Activated CD4-positive, alpha-beta T cell treated with anti-CD3 and anti-CD28 coated beads, Interleukin-2, amount 50 U/mL, for 4 hours (primary cell): ENCODE measurements at places on chromosomes 12 and 14.

DNA sequence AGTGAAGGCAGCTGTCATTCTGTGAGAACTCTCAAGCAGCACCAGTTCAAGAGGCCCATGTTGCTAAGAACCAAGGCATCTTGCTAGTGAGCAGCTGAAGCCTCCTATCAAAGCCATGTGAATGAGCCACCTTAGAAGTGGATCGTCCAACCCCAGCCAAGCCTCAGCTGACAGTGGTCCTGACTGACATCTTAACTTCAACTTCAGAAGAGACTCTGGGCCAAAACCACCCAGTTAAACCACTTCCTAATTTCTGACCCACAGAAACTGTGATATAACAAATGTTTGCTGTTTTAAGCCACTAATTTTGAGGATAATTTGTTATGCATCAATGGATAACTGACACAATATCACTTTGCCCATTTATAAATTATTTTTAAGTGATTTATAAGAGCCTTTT is 256.0 kb downstream of the RPAP3 start:
- DNase-seq = no peak

DNA sequence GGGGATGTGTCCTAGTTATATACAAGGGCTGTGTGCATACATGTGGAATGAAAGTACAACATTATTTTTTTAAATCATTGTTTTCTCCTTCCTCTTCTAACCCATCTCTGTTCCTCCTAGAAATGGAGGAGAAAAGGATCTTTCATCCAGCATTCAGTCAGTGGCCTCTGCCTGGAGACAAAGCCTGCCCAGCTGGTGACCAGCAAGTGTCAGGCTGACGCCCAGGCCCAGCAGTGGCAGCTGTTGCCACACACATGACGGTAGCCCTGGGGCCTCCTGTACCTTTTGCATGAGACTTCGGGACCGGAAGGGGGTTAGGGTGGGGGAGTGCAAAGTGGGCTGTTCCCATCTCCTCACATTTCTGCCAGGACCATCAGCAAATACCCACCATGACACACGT is 46.2 kb downstream of the ERH start:
- DNase-seq = no peak

DNA sequence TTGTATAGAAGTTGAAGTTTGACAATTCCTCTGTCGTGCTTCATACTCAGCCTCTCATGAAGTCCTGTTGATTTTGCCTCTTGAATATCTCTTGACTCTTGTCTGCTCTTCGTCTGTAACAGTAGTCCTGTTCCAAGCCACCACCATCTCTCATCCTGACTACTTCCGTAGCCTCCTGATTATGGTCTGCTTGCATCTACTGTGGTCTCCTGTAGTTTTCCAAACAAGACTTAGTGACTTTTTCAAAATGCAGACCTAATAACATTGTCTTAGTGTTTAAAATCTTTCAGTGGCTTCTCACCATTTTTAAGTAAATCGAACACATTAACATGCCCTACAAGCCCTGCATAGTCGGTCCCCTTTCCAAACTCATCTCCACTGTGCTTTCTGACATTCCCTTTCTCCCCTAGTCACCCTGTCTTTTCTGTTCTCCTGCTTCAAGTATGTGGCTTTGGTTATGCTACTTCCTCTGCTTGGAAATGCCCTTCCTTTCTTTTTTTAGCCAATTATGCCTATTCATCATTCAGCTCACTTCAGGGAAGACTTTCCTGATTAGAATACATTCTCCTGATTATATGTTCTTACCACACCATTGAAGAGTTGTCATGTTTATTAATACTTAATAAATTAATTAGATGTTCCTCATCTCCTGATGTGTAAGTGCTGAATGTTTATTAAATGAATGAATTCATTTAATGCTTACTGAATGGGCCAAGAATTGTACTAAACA is 2.0 kb downstream of the SCYL2 start:
- DNase-seq = no peak

- no peak for DNase-seq
Measured at GRCh38 chr14:100321473-100322137, 1.5 kb upstream of the SLC25A47 start.

GRCh38 chr14:76810953-76811400 is 1.7 kb downstream of the ANGEL1 start:
- DNase-seq = peak; percentile 7

GRCh38 chr14:87171141-87171540 is 821.8 kb downstream of the GALC start:
- no peak for DNase-seq

GRCh38 chr12:56129206-56129941 is 1.3 kb downstream of the ESYT1 start:
- DNase-seq = peak; percentile 54

GRCh38 chr12:103677905-103678304 is 90.8 kb downstream of the STAB2 start:
- no peak for DNase-seq

DNA sequence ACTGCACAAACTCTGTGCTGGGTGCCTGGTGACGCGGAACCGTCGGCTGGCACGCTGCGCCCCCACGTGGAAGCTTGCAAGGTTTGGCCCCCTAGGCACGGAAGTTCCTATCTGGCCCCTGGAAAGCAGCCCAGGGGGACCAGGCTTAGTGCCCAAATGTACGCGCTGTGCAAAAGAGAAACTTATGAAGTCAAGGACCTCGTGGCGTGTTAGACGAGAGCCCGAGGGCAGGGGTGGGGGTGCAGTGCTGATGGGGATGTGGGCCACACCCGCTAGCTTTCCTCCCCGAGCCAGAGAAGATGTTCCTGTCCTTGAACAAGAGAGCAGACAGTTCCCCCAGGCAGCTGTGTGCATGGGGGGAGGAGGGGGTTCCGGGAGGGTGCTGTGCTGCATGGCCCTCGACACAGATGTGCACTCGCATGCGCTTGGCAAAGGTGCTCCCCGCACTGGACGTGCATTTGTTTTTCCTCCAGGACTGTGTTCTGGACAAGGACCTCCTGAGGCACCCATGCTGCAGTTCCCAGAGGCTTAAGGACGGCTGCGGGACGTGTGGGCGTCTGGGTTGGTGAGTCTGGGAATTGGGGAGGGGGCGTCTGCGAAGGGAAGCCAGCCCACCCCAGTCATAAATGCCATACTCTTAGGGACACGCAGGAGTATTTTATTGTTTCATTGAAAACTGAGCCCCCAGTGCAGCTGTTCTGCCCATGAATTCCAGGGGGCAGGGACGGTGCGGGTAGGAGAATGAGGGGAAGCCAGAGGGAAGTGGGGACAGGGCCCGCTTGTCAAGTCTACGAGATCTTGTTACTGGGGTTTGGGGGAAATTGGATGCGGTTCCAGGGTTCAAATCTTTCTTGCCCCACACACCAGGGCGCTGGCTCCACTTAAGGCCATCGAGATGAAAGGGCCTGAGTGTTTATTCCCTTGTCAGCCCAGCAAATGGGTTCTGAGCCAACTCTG is 80.0 kb downstream of the NTF3 start:
- DNase-seq = no peak

DNA sequence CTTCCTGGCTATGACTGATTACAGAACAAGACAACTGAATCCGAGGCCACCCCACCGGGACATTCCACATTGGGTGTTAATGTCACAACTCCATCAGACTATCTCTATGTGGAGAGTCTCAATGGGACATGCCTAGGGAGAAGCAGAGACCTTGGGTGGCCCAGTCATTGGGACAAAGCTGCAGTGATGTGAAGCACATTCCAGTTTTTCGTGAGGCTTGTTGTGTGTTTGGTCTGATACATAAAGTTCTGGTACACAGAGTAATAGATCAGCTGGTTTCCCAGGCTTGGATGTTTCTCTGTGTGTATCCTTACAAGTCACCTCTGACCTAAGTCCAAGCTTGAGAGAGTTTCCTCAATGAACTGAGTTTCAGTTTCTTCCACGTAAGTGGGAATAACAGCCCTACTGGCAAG is 42.3 kb downstream of the CPM start:
- no peak for DNase-seq

GRCh38 chr14:68508581-68508980 is 284.3 kb downstream of the ZFP36L1 start:
- no peak for DNase-seq

DNA sequence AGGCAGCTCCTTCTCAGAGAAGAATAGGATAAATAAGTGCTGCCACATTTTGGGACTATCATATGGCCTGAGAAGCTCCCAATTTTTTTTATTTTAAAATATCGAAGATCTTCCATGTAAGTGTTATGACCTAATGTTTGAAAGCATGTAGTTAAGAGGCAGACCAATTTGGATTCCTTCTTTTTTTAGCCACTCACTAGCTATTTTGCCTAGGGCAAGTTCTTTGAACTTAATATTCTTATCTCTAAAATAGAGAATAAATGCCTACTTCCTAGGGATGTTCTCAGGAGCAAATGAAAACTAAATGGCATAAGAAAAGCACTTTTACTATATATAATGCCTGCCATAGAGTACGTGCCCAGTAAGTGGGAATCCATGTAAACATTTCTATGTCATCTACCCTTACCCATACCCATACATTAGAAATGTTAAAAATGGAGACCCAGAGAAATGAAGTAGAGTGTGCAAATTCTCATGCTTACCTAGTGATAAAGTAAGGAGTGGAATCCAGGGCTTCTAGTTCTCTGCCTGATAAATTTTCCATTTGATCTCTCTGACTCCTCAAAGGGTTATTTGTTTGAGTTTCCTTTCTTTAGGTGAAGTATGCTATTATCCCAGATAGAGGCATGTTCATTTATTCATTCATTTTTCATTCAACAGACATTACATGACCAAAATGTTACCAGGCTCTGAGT is 148.3 kb downstream of the TGFB3 start:
- DNase-seq = no peak

DNA sequence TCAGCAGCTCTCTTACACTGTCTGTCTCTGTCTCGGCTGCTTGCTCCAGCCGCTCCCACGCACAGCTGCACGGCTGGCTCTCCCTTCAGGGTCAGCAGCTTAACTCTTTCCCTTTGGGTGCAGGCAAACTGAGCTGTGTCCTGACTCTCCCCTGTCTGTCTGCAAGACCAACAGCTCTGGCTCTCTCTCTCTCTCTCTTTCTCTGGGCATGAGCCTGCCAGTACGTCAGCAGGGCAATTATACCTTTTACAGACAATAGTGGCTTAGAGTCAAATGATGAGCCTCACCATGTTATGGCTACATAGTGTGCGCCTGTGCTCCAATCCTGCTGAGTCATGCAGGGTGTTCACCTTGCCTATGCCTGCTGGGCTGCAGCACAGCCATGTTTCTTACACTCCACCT is 120.5 kb upstream of the DDHD1 start:
- DNase-seq = no peak

- no peak for DNase-seq
Measured at GRCh38 chr14:103472939-103473338, 49.7 kb downstream of the CKB start.

DNA sequence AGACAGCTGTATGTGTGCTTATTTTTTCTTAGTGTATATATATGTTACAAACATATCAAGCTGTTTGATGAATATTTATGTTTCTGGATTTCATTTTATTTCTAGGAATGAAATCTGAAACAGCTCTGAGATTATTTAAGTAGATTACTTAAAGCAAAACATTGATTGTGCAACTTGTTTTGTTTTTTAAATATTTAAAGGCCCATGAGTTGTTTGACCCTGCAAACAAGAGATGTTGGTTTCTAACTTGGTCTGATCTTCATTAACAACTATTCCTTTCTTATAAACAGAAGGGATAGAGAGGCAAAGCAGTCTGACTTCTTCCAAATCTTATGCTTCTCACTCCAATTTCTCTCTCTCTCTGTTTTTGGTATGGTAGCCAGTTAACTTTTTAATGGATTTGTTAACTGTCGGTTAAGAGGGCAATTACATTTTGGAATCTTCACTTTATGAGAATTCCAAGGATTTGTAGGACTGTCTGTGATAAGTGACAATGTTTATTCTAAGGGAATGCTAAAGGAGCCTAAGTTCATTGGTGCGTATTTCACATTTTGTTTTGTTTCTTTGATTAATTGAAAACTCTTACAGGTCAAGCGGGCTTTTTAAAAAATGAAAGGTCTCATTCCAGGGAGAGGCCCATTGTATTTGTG is 102.6 kb upstream of the HMGA2 start:
- DNase-seq = no peak

DNA sequence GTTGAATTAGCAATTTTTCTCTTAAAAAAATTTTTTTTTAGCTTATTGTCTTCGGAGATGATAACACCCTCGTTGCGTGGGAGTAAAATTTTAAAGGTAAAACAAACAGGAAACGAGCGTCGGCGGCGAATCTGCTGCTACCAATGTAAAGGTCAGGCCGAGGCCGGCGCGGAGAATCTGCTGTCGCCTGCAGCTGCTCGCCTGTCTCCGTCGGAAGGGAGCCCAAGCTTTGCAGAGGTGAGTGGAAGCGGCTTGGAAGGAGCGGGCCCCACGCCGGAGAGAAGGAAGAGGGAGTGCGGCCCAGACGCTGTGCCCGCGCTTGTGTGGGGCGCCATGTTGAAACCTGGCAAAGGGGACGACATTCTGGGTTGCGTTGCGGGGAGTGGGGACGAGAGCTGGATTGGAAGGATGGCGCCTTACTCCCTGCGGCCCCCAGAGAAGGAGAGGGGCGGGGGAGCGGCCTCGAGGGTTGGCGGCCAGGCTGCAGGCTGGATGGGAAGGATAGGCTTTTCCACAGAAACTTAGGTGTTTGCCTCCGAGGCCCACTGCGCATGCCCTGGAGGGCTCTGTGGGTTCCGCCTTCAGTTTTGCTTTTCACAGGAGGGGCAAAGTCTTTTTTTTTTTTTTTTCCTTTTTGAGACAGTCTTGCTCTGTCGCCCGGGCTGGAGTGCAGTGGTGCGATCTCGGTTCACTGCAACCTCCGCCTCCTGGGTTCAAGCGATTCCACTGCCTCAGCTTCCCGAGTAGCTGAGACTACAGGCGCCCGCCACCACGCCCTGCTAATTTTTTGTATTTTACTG is at the start of gene SNRNP35:
TSS of gene SNRNP35 (plus strand) at position 160 of the 800 bp plus-strand sequence. CDS start 7,402 bp downstream, outside the sequence.
- peak; percentile 77 for DNase-seq

- peak; percentile 59 for DNase-seq
Measured at GRCh38 chr14:77641534-77642341, 25.3 kb upstream of the SPTLC2 start.

GRCh38 chr12:79067977-79068376 is 203.4 kb downstream of the SYT1 start:
- DNase-seq = no peak

DNA sequence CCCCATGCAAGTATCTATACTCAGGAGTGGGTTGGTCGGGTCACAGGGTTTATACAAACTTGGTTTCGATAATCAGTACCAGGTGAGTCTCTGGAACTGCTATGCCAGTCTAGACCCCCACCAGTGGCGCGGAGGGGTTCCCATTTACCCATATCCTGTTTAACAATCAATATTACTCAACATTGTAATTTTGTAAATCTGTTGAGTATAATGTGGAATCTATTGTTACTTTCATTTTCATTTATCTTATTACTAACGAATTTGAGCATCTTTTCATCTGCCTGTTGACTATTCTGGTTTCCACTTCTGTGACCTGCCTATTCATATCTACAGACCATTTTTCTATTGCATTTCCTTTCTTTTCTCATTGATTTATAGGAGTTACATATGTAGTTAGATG is 275.2 kb upstream of the CRY1 start:
- DNase-seq = no peak

- no peak for DNase-seq
Measured at GRCh38 chr12:75960086-75960910, 71.3 kb downstream of the PHLDA1 start.

- DNase-seq = no peak
Measured at GRCh38 chr14:49992448-49992847, 99.6 kb downstream of the ARF6 start.

GRCh38 chr12:68198507-68199086 is 27.0 kb downstream of the IL26 start:
- DNase-seq = no peak
